Activated CD4-positive, alpha-beta memory T cell treated with anti-CD3 and anti-CD28 coated beads, Interleukin-2, amount 10 ng/mL, durations not matched to agents 7 days and 5 days (primary cell): ENCODE measurements at places on chromosomes 11 and 22. TPM values are rescaled to one million over a fixed set of nuclear protein-coding genes. Genes with fewer than 3 reads are reported as not detected.
A peak's percentile ranks its signal among the peaks of the same experiment; 100 is the strongest.

Gene KCNE3
- not detected for total RNA-seq

DNA sequence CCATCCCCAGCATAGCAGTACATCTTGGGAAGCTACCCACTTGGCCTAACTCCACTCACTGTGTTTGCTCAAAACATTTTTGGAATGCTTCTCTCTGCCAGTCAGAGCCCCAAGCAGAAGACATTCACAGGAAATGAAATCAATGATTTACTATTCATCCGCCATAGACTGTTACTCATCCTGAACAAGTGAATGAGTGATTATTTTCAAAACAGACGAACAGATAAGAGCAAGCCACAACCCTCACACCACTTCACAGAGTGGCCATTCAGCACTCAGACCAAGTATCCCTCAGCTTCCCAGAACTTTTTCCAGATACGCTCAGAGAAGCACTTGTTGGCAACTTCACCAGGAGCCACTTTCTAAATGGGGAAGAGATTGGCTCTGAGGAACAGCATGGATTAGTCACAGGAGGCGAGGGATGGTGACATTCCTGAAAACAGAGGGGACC lies 13.0 kb upstream of the UBASH3B start:
- DNase-seq, result no peak

Gene LINC01488
- total RNA-seq, result not detected

- DNase-seq, result no peak
Measured at GRCh38 chr22:29690476-29690875, 29.3 kb upstream of the CABP7 start.

- DNase-seq, result no peak
Measured at GRCh38 chr22:25726241-25726640, 15.7 kb upstream of the MYO18B start.

DNA sequence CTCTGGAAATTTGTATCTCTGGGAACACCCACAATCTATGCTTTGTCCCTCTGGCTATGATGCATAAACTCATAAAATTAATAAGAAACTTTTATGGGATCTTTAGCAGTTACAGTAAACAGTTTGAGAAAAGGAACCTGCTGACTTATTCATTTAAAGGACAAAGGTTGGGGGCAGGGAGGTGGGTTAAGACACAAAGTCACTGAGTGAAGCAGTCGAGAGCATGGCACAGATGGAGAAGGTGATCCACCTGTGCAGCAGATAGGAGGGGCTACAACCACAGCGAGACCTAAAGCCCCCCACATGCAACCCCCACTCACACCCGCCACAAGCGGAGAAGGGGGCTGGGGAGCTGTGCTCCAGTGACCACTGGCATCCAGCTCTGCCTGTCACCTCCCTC lies 45.0 kb downstream of the SMCO4 start:
- no peak for DNase-seq

Gene HPS5
- 22.6 TPM for total RNA-seq

GRCh38 chr11:6927030-6927617 lies 898 bp downstream of the ZNF215 start:
- no peak for DNase-seq

Gene APOBEC3F
- 42.2 TPM for total RNA-seq

Gene SPDYC
- total RNA-seq, result not detected

Gene SLC6A5
- total RNA-seq, result not detected

Gene OOSP2
- total RNA-seq, result not detected

GRCh38 chr11:1153105-1153950 lies 4.4 kb upstream of the MUC5AC start:
- no peak for DNase-seq

- no peak for DNase-seq
Measured at GRCh38 chr11:102497061-102497460, 33.5 kb downstream of the MMP7 start.

Gene ANO9
- 73.5 TPM for total RNA-seq

Gene OR4P4
- not detected for total RNA-seq

DNA sequence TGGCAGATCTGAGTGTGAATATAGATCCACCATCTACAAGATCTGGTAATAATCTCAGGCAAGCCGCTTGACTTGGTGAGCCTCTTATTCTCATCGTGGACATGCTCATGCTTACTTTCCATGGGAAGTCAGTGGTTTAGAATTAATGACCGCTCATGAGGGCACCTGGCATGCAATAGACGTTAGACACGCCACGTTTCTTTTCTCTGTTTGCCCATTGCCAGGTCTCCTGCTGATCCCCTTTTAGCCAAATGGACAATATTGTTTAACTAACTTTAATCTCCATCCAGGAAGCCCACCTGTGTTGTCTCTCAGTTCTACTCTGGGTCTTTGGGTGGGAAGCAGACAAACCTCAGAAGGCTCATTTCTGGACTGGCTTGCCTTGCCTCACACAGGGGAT lies 439.1 kb downstream of the ETS1 start:
- no peak for DNase-seq

DNA sequence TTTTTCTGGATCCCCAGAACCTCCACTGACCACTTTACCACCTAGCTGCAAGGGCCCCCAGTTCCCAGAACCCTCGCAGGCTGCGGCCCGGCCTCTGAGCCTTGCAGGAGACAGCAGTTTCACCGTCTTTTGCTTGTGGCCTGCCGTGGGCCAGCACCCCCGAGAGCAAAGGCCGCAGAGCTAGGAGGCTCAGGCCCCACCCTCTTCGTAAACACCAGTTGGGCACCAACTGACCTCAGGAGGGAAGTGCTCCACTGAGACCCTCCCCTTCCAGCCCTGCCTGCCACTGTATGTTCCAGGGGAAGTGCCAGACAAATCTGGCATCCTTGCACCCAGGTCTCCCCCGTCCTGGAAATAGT lies 23.4 kb upstream of the CREB3L1 start:
- no peak for DNase-seq

DNA sequence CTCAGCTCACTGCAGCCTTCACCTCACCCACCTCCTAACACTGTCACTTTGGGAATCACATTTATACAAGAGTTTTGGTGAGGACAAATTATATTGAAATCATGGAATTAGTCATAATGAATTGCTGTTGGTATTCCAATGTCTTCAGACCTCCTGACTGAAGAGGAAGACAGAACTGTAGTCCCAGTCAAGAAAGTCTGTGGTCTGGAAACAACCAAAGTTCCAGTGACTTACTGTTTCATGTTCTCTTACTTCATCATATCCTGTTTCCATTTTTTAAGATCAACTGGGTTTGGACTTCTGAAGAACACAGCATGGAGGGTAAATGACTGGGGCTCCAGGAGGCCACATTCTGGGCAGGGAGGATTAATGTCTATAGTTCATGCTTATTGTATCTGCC lies 43.0 kb upstream of the HIPK3 start:
- DNase-seq, result no peak

Gene BRSK2
- total RNA-seq, result 0.18 TPM

GRCh38 chr11:72267956-72268617 lies 24.1 kb upstream of the PHOX2A start:
- no peak for DNase-seq

Gene GRAMD1B
- total RNA-seq, result 91.6 TPM

Gene CXCR5
- 0.86 TPM for total RNA-seq

DNA sequence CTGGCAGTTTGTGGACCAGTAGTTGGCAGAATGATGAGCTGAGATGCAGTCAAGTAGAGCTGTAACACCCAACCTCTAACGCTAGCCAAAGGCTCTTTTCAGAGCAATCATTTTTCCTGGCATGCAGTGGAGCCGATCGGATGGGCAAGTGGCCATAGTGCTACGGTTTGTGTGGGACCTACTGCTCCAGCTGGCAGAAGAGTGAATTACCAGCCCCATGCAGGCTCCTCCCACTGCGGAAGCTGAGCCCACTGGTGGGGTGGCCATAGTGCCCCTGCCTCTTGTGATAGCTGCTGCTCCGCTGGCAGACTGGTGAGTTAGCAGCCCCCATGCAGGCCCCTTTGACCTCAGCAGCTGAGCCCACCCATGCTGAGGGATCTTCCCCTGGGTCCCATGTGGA lies 27.0 kb upstream of the SC5D start:
- no peak for DNase-seq

GRCh38 chr11:116582571-116582970 lies 190.2 kb downstream of the BUD13 start:
- no peak for DNase-seq

Gene MAPK11
- 13.4 TPM for total RNA-seq

- no peak for DNase-seq
Measured at GRCh38 chr11:76236092-76236999, 30.0 kb upstream of the WNT11 start.

DNA sequence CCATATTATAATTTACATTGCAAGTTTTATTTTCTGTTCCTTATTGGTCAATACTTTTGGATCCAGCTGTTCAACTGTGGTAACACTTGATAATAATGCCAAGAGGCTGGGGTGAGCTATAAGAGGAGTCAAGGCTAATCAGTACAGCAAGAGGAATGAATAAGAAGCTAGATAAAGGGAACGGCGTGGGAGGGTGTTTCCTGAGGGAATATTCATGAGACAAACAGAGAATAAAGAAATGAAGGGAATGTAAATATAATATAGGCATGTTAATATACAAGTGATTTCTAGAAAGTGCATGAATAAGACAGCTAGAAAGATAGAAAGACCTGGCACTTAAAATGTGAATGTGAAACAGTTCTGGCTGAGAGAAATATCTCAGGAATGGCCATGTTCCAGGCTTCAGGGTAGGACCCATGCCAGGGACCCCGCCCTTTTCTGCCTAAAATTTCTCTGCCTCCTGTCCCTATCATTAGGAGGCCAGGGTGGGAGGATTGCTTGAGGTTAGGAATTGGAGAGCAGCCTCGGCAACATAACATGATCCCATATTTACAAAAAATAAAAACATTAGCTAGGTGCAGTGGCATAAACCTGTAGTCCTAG lies 3.9 kb downstream of the OR51B4 start:
- DNase-seq, result no peak

- DNase-seq, result no peak
Measured at GRCh38 chr22:46303347-46303965, 6.8 kb downstream of the GTSE1 start.

DNA sequence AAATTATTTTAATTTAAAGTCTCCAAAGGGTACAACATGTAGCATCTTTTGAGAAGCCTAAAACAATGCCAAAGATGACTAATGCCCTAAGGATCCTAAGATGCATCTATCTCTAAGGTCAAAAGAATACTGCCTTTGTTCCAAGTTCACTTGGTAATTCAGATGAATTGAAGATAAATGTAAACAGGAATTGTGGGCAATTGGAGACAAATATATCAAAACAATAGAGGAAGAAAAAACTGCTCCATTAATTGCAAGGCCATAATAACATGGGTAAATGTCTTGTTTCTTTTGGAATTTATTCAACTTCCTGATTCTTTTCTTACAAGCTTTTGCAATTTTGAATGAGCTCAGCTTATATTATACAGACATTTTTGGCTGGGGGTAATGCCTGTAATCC lies 338.6 kb downstream of the TTC28 start:
- DNase-seq, result no peak

- DNase-seq, result peak; percentile 68
Measured at GRCh38 chr11:125514336-125515101, 18.5 kb upstream of the FEZ1 start.

DNA sequence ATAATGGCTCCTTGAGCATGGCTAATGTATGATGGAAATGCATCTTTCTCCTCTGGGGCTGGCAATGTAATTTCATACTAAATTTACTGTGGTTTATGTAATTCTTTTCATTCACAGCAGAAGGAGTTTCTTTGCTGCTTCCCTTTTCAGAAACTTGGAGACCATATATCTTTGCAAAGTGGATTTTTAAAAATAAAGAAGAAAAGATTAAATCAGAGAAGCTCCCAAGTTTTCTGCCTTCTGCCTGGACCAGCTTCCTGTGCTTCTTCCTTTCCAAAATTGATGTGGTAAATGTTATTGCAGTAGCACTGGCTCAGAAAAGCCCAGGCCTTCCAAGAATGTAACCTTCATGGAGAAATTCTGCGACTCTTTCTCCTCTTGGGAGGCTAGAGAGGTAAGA lies 300.1 kb upstream of the NCAM1 start:
- DNase-seq, result no peak

- no peak for DNase-seq
Measured at GRCh38 chr11:92382311-92382710, 157.7 kb downstream of the FAT3 start.

- DNase-seq, result no peak
Measured at GRCh38 chr11:122440811-122441665, 214.5 kb upstream of the UBASH3B start.
